ENCODE measurements at places on chromosomes 7 and 10.

DNA sequence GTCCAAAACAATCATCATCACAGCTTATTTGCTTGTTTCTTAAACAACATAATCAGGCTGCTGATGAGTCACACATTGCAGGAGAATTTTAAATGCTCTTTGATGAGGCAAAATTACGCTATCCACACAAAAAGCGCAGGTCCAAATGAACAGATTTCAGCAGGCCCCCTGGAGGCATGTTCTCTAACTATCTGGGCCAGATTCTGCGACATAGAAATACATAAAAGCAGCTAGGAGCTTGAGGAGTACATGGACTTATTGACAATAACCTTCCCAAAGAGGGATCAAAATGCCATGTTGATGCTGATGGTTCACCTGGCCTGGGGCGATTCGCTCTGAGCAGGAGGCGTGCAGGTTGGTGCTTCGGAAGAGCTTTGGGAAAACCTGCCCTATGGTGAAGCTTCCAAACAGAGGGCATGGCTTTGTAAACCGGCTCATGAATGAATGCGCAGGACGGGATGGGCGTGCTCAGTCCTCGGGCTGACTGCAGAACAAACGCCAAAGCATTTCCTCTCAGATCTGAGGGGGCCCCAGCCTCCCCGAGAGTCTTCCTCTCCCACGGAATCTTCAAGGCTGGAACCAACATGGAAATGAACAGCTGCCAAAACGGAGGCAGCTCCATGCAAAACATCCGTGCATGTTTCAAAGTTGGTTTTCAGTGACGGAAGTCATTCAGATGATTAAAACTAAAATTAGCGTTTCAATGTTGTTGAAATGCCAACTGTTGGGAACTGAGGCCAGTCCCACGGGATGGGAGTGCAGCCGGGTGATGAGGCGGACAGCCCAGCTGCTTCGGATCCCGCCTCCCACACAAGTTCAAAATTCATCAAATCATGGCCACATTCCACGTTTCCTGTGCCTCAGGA lies 179.6 kb downstream of the TCERG1L start:
- DNase-seq = no peak

- no peak for DNase-seq
Observed at GRCh38 chr7:73912223-73912622, 51.3 kb downstream of the TMEM270 start.

DNA sequence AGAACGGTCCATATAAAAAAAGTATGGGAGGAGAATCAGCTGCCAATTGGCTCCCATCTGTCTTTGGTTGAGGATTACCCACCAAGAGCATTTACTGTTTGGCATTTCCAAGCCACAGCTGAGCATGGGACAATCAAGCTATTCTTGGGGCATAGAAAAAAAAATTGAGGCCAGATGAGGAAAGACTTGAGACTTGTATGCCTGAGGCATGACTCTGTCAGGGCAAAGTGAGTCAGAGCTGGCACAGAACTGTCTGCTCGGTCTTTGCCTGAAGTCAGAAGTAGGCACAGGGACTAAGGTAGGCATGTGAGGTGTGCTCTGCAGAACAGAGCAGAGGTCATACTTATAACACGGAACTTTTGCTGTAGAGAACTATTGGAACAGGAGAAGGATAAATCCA lies 126.5 kb upstream of the CHRM2 start:
- no peak for DNase-seq

GRCh38 chr10:63866075-63866746 lies 345.0 kb downstream of the REEP3 start:
- peak; percentile 2 for DNase-seq

DNA sequence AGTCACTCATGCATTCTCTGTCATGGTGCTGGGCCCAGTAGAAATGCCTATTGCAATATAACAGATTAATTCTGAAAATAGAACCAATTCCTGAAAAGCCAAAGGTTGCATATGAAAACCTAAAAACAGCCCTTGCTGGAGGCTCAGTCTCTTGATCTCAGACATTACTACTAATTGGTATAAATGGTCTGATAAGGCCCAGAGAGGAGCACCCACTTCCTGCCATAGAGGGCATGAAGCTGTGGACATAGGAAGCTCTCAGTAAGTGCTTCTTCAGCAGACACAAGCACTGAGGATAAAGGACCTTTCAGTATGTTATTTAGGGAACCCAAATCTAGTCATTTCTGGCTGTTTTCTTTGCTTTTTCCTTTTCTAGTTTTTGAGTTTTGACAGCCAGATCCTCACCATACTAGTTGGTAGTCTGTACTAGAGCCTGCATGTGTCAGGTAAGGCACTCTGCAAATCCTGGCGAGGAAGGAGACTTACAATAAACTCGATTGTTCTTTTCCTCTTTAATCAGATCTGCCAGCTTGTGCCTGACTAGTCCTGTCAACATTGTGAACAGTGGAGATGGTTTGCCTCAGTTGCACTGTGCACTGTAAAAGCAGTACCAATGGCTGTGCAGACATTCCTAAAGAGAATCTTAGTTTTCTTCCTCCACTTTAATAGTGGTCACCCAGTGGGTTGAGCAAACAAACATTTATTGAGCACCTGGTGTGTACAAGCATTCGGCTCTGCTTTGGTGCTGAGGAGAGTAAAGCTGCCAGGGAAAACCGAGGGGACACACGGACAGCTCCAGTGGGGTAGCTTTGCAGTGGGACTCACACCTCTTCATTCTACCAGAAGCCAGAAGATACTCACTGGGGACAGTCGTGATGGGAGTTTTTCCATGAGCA lies 140.9 kb downstream of the CHN2 start:
- DNase-seq = no peak

DNA sequence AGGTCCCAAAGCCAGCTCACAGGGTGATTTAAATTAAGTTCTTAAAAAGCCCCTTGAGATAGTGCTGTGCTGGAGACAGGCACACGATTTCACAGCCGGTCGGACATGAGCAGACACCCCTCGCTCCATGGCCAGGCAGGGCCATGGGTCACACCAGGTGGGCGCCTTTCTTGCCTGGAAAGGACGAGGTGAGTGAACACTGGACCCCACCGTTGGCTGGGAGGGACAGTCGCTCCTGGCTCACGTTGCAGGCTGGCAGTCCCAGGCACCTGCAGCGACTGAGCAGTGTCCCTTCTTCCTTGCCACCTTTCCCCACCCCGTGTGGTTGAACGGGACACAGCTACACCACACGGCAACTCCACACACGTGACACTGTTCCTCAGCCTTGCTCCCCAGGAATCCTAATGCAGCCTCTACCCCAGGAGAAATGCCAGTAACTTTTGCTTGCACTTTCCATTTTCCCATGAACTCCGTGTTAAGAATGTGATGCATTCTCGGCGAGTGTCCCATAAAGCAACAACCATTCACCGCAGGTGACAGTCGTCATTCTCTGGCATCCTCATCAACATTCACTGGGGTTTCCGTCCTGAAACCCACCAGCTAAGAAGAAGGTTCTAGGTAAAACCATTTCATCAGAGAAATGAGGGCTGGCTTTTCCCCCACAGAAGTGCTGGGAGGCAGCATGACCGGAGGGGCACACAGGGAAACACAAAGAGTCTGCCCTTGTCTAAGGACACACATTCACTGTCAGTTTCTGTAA lies 217.4 kb downstream of the ZMYND11 start:
- no peak for DNase-seq

DNA sequence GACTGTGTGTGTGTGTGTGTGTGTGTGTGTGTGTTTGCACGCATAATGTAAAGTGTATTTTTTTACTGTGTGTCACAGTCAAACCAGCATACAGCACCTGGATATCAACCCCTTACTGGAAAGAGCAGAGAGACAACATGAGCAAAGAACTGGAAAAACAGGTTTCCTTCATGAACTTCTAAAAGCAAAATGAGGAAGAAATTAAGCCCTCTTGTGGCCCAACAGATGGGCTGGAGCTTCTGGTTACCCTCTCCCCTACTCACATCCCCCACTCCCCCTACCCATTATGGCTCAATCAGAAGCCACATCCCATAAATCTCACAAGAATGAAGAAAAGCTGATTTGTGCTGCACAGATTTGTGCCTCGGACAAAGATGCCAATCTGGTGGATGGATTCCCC lies 36.2 kb downstream of the PDE1C start:
- DNase-seq = no peak
